Activated CD4-positive, alpha-beta T cell treated with anti-CD3 and anti-CD28 coated beads, Interleukin-2, amount 50 U/mL, for 48 hours (primary cell): ENCODE measurements at places on chromosomes 2 and 18.
A peak's percentile ranks its signal among the peaks of the same experiment; 100 is the strongest.

GRCh38 chr2:9843229-9844035 lies at the start of gene TAF1B:
Gene TAF1B (plus strand): TSS chr2:9843474. CDS start chr2:9843542, 68 bp downstream.
- peak; percentile 89 for DNase-seq

- DNase-seq, result no peak
These were observed 138.0 kb downstream of the ZFP36L2 start for GRCh38 chr2:43088143-43089073.

DNA sequence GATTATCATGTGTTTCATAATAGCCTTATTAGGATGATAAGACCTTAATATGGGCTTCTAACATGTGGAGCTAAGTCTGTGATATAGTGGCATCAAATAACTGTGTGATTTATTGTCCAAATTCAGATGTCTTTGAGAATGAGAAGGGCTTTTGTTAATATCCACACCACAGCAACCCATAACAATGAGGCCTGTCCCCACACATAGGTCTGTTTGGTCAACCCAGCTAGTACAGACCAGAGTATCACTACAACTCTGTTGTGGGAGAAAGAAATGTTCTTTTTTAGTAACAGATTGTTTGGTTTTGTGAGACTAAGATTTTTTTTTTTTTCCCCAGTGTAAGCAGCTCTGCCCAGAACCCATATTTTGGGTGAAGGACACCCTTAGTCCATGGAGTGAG lies 439.2 kb downstream of the PIK3C3 start:
- no peak for DNase-seq

DNA sequence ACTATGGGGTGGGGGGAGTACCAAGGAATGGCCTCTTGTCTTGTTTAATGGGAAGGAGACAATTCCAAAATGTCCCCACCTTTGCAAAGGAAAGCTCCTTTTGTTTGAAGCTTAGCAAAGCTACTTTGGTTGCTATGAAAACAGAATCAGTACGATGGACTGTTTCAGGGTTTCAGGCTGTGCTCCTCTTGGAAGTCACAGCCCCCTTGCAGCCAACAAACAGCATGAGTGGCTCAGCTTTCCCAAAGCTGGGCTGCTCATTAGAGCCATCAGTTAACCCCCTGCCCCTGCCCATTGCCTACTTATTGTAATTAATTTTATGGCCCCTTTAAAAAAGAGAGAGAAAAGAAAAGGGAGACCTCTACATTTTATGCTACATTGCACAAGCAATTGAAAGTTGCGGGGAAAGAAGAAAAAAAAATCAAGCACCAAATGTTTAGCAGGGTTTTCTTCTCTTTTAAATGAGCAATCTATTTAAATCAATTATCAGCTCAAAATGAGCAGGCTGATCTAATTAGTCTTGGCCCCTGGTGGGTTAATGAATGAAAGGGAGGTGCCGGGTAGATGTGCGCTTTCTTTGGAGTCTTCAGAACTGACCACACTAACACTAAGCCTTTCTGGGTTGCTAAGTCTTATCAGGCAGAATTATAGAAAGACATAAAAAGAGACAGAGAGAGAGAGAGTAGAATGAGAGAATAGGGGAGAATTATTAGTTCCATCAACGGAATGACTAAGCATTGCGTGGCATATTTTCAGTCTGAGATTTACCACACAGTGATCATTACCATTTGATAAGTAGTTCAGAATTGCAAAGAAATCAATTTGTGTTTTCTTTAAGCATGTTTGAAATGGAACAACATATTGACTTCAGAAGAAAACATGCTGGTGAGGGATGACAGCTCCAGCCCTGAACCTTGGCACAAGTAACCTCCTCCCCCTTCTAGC lies 284.9 kb downstream of the INSIG2 start:
- DNase-seq, result no peak

- DNase-seq, result no peak
These were observed 22.3 kb downstream of the EFEMP1 start for GRCh38 chr2:55901322-55901721.

GRCh38 chr2:54845514-54845913 lies 122.1 kb downstream of the EML6 start:
- DNase-seq, result no peak

- no peak for DNase-seq
These were observed 1.7 kb downstream of the MBOAT2 start for GRCh38 chr2:9001778-9002177.

DNA sequence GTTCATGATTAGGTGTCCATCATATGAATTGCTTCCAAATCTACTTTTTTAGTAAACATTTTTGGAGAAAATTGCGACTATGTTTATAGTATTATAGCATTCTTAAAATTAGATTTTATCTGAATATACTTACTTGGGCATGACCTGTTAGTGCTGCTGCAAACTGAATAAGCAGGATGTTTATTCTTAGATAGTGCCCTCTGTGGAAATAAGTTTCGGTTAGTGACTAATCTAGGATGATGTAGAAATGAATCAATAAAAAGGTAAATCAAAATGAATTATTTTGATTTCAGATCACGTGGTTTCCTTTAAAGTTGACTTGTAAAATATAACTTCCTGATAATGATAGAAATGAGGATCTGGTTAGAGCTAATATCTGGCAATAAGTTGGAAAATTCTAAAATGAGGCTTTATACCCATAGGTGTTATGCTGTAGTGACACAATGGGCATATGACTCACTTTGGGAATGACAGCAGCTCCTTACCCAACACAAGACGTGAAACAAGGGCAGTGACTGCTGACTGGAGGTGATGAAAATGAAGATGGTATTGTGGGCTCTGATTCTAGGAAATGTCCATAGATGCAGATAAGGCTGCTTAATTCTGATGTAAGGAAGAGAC lies 165.8 kb upstream of the TCF4 start:
- DNase-seq, result no peak

GRCh38 chr2:138741851-138742250 lies 38.3 kb downstream of the NXPH2 start:
- no peak for DNase-seq

GRCh38 chr18:58671632-58672564 lies 633 bp downstream of the MALT1 start:
- DNase-seq, result peak; percentile 54

DNA sequence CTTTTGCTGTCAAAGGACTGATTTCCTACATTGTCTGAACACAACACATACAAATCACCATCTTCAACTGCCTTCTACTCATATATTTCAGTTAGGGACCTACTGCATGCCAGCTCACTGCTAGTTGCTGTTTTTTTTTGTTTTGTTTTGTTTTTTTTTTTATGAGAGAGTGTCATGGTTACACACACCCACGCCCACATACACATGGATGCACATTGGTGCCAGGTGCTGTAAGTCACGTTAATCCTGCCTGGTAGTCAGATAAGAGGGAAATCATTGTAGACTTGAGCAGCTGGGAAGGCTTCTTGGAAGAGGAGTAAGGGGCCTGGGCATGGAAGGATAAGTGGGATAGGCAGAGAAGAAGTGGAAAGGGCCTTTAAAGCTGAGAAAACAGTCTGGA lies 209.9 kb downstream of the TDRD15 start:
- no peak for DNase-seq

DNA sequence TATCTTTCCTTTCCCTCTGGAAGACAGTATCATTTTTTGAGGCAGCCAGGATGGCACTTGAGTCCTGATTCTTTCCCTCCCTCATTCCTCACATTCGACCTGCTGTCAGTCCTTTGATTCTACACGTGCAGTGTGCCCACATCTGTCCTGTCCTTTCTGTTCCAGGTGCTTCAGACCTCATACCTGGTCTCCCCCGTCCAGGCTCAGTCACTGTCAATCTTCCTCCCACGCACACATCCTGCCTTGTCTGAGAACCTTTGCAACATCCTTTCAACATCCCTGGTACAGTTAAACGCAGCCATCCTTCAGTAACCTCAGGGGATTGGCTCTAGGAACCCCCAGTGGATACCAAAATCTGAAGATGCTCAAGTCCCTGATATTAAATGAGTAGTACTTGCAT lies 10.1 kb downstream of the BCL2 start:
- peak; percentile 44 for DNase-seq

- no peak for DNase-seq
These were observed 503.7 kb upstream of the SLC8A1 start for GRCh38 chr2:40955635-40956034.

DNA sequence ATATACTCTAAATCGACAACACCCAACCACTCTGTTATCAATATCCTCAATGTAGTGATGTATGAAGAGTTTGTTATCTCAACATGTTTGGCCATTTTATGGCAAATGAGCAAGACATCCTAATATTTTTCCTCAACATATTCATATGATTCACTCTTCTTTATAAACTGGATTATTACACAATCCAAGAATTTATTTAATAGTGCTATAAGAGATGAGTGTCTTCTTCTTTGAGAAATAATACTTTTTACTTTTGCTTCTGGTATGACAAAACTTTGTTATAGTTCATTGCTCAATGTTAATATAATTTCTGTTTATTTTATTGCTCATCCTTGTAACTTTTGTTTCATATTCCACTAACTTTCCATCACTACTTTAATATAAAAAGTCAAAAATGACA lies 44.3 kb downstream of the SCN9A start:
- no peak for DNase-seq

- DNase-seq, result no peak
These were observed 572.0 kb upstream of the ZEB2 start for GRCh38 chr2:145091967-145092366.

DNA sequence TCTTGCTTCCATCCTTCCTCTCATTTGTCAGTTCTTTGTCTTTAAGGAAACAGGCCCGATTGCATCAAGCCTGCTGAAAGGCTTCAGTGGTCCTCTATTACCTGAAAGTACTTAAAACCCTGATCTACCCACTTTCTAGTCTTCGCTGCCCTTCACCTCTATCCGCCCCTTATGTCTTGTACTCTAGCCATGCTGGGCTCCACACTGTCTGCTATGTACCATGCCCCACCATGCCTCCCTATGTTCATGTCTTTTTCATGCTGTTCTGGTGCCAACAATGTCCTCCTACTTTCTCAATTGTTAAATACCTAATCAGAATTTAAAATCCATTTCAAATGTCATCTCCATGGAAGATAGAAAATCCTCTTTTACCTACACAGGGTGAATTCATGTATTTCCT lies 28.2 kb downstream of the CRYGD start:
- no peak for DNase-seq

DNA sequence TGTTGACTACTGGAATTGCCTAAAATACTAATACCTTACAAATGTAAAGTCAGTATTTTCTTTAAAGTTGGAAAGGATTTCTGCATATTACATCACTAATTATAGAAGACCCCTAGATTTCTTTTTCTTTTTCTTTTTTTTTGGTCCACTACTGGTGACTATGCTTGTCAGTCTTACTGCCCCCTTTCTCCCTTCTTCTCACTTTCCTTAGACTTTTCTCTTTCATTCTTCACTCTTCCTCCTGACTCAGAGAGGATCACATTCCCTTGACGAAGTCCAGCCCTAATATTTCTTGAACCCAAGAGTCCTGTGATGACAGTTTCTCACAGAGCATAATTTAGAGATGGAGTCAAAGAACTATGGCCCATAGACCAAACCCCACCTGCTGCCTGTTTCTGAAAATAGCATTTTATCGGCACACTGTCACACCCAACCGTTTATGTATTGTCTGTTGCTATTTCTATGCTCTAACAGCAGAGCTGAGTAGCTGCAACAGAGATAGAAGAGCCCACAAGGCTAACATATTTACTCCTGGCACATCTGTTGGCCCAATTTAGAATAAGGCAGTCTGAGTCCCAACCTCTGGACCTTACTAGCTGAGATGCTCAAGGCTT lies 40.6 kb upstream of the RIOK3 start:
- no peak for DNase-seq

DNA sequence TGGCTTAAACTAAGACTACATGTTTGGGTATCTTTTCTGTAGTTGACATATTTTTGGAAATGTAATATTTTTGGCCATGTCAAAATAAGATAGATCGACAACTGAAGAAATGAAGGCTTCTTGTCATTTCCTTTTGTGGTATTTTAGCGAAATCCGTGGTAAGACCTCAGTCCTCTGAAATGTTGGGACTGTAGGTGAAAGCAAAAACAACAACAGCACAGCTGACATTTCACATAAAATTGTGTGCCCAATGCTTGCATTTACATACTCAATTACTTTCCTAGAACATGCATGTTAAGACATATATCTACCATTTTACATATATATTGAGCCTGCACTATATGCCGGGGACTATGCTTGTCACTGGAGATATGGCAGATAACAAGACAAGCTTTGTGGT lies 50.2 kb downstream of the SPP2 start:
- DNase-seq, result no peak

- peak; percentile 40 for DNase-seq
These were observed 70.3 kb upstream of the PELI1 start for GRCh38 chr2:64214281-64215115.

GRCh38 chr18:31197676-31198075 lies 35.0 kb upstream of the DSC1 start:
- no peak for DNase-seq

DNA sequence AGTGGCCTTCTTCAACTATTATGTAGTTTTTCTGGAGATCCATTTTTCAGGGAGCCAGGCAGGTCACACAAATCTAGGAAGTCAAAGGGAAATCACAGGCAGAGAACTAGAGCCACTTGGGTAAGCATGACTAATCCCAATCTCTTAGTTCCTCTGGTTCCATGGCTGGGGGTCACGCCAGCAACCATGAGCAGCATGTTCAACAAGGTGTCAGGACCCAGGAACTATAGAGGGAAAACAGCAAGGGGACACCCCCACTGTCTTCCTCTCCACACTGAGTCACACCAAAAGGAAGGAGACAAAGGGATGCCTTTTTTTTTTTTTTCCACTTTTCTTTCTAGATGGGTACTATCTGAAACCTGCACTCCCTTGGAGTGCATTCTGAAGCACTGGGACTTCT lies 250.9 kb downstream of the OTX1 start:
- no peak for DNase-seq
